Activated CD8-positive, alpha-beta memory T cell treated with anti-CD3 and anti-CD28 coated beads for 1 hour (primary cell): ENCODE measurements at places on chromosomes 1 and 21.

DNA sequence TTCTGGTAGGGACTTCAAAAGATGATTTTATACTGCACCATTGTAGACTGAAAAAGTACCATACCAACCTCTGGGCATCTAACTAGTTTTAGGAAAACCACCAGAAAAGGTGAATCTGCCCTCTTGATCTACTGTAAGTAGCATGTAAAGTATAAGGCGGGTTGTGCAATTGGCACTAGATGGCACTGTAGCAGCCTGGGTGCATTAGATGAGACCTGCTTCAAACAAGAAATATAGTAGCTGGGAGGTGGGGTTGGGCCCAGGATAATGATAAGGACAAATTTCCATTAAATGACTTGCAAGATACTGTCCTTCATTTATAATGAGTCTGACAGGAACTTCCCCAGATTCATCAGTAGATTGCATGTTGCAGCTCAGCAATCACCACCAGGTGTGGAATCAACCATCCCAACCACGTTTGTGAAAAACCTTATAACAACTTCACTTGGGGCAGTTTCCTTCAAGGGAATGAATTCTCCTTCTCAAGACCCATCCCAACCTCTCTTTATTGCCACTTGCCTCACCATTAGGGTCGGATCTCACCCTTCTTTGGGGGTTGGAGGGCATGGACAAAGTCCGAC lies 37.3 kb upstream of the IL10 start:
- DNase-seq = no peak

DNA sequence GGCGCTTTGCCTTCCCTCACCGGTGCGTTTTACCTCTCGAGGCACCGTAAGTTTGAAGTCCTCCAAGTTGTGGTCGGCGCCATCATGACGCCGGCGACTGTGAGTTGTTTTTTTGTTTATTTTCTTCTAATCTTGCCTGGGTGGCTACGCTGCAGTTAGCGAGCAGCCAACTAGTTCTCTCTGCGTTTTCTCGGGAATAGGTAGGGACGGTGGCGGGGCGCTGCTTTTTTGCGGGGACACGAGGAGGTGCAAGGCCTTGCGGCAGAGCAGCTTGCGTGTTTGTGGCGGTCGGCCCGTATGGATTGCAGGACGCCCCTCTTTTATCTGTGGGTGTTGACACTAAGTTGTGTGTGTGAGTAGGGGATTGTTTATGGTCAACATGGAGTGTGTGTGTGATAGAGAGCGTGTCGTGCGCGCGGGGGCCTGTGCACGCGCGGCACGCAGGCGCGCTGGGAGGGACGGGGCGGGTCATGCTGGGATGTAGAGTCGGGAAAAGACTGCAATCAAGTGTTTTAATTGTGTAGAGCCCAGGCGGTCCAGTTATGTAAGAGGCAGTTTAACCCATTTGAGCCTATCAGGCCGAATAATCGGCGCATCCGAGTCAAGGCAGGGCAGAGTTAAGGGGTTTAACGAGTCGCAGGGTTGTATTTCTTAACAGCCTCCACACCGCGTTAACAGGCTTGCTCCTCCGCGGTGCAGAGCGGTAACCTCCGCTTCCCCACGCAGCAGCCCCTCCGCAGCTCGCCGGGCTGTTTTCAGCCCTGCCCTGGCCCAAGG lies 1.2 kb upstream of the NEGR1 start:
- no peak for DNase-seq

DNA sequence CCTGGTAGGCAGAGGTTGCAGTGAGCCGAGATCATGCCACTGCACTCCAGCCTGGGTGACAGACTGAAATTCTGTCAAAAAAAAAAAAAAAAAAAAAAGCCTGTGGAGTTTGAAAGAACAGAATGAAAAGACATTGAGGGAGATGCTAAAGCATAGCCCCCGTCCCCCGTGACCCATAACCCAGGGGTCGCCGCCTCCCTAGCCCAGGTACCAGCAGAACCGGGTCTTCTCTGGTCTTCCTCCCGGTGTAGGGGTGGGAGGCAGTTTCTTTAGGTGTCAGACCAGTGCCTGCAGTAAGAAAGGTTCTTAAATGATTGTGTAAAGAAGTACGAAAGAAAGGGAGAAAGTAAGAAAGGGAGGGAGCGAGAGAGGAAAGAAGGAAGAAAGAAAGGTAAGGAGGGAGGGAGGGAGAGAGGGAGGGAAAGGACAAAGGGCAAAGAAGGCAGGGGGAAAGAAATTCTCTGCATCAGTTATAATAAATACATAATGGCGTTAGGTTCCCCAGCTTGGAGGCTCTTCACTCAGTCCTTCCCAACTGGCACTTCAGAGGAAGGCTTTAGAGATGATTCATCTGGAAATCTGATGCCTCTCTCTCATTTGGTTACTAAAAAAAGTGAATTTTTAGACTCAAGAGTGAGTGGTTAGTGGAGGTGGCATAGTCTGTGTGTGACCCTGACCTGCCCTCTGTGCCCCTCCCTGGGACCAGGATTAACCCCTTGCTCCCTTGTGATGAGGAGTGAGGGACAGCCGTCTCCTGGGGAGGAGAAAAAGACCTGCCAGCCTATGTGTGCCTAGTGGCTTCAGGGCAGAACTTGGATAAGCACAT lies 1.1 kb downstream of the IL24 start:
- no peak for DNase-seq

DNA sequence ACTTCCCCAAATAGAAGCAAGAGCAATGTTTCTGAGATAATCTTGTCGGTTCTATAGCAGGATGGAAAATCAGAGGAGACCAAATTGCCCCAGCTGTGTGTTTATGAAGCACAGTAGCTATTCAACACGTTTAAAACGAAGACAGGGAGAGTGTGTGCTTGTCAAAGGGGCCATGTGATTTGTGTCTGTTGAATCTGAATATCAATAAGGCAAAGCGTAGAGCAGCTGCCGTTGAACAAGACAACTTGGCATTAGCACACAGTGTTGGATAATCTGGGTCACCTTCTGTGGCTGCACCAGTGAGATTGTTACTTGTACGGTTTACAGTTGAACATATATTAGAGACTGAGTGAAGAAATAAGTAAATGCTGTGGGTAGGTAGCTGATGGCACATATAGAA lies 1.0 kb downstream of the CRB1 start:
- no peak for DNase-seq

GRCh38 chr1:69433073-69433472 lies 134.6 kb upstream of the LRRC7 start:
- no peak for DNase-seq

DNA sequence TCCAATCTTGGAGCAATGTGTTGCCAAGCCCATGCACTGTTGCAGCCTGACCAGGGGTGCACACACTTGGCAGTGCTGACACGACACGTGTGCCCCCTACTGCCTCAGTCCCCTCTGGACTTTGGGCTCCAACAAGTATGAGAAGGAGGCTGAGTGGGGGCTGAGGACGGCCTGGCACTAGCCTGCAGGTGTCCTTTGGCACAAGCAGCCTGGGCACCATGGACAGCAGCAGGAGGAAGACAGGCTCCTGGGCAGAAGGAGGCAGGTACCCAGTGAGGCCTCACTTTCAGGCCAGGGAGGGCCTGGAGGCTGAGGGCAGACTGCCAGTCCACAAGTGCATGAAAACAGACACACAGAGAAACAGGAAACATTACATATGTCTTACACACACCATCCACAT lies 1702.9 kb upstream of the B3GALT2 start:
- DNase-seq = no peak

GRCh38 chr1:76285578-76286135 lies 211.1 kb downstream of the ST6GALNAC3 start:
- no peak for DNase-seq

DNA sequence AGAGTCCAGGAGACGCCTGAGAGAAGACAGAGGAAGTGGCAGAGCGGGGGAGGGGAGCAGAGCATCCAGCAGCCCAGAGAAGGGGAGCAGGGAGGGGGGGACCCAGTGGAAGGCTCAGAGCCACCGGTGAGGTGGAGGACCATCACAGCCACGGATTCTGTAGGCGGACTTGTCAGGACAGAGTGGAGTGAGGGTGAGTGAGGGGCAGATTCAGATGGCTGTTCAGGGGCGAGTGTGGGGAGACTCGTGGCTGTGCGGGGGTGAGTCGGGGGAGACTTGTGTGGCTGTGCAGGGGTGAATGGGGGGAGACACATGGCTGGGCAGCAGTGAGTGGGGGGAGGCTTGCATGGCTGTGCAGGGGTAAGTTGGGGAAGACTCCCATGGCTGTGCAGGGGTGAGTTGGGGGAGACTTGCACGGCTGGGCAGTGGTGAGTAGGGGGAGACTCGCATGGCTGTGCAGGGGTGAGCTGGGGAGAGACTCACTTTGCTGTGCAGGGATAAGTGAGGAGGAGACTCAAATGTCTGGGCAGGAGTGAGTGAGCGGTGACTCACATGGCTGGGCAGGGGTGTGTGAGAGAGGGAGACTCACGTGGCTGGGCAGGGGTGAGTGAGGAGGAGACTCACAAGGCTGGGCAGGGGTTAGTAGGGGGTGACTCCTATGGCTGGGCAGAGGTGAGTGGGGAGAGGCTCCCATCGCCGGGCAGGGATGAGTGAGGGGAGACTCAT lies 56.8 kb upstream of the ABCG1 start:
- DNase-seq = no peak

GRCh38 chr1:41020654-41021053 lies 871 bp downstream of the SLFNL1 start:
- no peak for DNase-seq

- DNase-seq = no peak
Observed at GRCh38 chr1:15213341-15213821, 33.6 kb upstream of the FHAD1 start.

DNA sequence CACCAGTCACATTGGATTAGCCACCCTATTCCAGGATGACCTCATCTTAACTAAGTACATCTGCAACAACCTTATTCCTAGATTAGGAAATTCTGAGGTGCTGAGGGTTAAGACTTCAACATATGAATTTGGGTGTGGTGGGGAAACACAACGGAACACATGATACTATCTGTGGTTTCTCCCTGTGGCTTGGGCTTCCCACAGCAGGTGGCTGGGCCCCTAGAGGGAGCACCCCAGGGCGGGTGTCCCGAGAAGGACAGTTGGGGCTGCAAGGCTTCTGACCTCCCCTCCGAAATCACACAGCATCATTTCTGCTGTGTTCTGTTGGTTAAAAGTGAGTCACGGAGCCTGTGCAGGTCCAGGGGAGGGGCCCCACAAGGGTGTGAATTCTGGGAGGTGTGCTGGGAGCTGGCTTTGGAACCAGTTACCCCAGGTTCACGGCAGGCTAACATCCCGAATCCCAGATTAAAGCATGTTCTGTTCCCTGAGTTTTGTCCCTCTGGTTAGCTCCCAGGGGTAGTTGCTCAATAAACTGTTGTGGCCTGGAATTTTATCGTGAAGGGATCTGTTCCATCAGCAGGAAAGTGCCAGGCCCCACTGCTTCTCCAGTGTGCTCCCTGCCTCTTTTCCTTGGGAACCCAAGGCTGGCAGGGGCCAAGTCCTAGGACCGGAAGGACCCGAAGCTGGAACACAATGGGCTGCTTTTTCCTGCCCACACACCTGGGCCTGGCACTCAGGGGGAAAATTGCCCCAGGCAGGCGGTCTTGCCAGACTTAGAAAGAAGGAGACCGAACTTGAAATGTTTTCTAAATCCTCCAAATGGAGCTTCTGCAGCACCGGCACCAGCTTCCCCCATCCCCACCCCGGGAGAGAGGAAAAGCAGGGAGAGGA lies 154.0 kb upstream of the WNT4 start:
- DNase-seq = no peak

GRCh38 chr1:28259934-28260802 lies 850 bp downstream of the SESN2 start:
- DNase-seq = no peak
